ENCODE measurements at places on chromosomes 16 and 17. TPM values are rescaled to one million over a fixed set of nuclear protein-coding genes. Genes with fewer than 3 reads are reported as not detected.

KREMEN2 gene
- polyA plus RNA-seq: 1.4 TPM

NQO1 gene
- 17.1 TPM for polyA plus RNA-seq

CCL11 gene
- not detected for polyA plus RNA-seq

RECQL5 gene
- polyA plus RNA-seq: 36.5 TPM

PYY gene
- 0.68 TPM for polyA plus RNA-seq

KRT33B gene
- polyA plus RNA-seq: 0.44 TPM

KLHL10 gene
- 0.63 TPM for polyA plus RNA-seq

MGAT5B gene
- 65.0 TPM for polyA plus RNA-seq

WNT9B gene
- polyA plus RNA-seq: 0.93 TPM

TSPOAP1 gene
- polyA plus RNA-seq: 105 TPM

NPIPA3 gene
- 24.4 TPM for polyA plus RNA-seq

C16orf89 gene
- 17.7 TPM for polyA plus RNA-seq

TMUB2 gene
- 54.8 TPM for polyA plus RNA-seq

CDRT15 gene
- 0.95 TPM for polyA plus RNA-seq

GJC1 gene
- polyA plus RNA-seq: 20.7 TPM

TPSD1 gene
- polyA plus RNA-seq: not detected

KRTAP4-1 gene
- not detected for polyA plus RNA-seq

ABCC3 gene
- 1.2 TPM for polyA plus RNA-seq

INTS2 gene
- 9.9 TPM for polyA plus RNA-seq

CLEC19A gene
- 0.65 TPM for polyA plus RNA-seq

PTGES3L gene
- polyA plus RNA-seq: 6.6 TPM

TM4SF5 gene
- not detected for polyA plus RNA-seq

MEOX1 gene
- 1.2 TPM for polyA plus RNA-seq

KRT40 gene
- 0.33 TPM for polyA plus RNA-seq

C17orf67 gene
- 2.7 TPM for polyA plus RNA-seq

NAGS gene
- polyA plus RNA-seq: 1.4 TPM

CLEC18C gene
- polyA plus RNA-seq: 2.2 TPM

TOX3 gene
- 27.9 TPM for polyA plus RNA-seq

CLEC10A gene
- polyA plus RNA-seq: 0.17 TPM

RAI1 gene
- 45.2 TPM for polyA plus RNA-seq

IL17C gene
- not detected for polyA plus RNA-seq

CFDP1 gene
- 164 TPM for polyA plus RNA-seq

KRTAP1-1 gene
- not detected for polyA plus RNA-seq

CMTR2 gene
- 21.2 TPM for polyA plus RNA-seq

KRT16 gene
- 1.9 TPM for polyA plus RNA-seq

AANAT gene
- polyA plus RNA-seq: 0.83 TPM

MYOCD gene
- 0.40 TPM for polyA plus RNA-seq

C1QL1 gene
- polyA plus RNA-seq: 79.5 TPM

CD300LF gene
- 0.53 TPM for polyA plus RNA-seq

LYRM9 gene
- polyA plus RNA-seq: 27.1 TPM

TMED6 gene
- polyA plus RNA-seq: 2.4 TPM

Measured in spinal cord (tissue), 10 donors.